ENCODE measurements at places on chromosomes 1 and 21.

DNA sequence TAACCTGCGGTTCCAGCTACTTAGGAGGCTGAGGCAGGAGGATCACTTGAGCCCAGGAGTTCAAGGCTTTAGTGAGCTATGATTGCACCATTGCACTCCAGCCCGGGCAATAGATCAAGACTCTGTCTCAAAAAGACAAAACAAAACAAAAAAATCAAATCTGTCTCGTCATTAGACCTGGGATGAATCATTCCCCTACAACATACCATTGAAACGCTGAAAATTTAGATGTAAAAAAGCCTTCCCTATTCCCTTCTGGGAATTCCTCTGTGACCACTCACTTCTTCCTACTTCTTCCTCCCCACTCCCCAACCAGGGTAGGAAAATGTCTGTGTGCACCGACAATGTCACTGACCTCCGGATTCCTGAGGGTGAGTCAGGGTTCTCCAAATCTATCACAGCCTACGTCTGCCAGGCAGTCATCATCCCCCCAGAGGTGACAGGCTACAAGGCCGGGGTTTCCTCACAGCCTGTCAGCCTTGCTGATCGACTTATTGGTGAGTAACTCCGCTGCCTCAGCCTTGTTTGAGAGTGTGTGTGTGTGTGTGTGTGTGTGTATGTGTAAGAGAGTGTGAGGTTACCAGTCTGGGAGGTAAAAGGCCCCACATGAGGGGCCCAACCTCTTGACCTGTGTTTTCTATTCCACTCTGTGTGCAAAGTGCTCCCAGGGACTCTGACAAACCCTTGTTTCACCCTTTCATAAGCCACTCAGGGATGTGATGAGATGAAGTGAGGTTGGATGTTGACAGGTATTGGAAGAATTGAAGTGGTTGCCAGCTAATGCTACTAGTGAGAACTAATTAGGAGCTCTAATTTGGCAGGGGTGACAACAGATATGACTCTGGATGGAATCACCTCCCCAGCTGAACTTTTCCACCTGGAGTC, 16.3 kb upstream of the SARS1 start:
- DNase-seq: no peak

DNA sequence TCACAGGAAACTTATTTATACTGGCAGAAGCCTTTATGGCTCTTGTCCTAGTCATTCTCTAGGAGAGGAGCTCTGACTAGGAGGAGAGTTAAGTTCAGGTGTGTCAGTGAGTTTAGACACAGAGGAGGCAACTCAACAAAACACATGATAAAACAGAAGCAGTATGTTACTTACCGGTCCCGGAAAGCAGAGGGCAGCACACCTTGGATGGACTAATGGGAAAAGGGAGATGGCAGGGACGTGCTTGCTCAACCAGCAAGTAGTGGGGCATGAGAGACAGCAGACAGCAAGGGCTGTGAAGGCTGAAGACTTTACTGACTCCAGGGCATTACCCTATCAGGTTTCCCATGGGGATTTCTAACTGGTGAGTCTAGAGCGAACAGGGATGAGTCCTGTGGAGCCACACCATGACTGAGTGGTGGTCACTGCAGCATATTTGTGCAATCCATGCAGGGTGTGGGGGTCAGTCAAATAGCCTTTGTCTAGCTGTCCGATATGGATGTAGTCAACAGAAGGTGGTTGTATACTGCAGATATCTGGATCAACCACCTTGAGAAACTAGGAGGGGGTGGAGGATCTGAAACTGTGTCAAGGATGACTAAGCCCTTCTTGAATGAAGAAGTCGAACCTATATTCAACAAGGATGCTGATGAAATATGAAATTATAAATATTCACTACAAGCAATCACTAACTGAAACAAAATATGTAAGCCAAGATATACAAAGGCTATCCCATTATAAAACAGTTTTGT, 596.3 kb upstream of the CHRM3 start:
- no peak for DNase-seq

GRCh38 chr1:10553118-10553517, 78.4 kb downstream of the PEX14 start:
- DNase-seq: no peak

DNA sequence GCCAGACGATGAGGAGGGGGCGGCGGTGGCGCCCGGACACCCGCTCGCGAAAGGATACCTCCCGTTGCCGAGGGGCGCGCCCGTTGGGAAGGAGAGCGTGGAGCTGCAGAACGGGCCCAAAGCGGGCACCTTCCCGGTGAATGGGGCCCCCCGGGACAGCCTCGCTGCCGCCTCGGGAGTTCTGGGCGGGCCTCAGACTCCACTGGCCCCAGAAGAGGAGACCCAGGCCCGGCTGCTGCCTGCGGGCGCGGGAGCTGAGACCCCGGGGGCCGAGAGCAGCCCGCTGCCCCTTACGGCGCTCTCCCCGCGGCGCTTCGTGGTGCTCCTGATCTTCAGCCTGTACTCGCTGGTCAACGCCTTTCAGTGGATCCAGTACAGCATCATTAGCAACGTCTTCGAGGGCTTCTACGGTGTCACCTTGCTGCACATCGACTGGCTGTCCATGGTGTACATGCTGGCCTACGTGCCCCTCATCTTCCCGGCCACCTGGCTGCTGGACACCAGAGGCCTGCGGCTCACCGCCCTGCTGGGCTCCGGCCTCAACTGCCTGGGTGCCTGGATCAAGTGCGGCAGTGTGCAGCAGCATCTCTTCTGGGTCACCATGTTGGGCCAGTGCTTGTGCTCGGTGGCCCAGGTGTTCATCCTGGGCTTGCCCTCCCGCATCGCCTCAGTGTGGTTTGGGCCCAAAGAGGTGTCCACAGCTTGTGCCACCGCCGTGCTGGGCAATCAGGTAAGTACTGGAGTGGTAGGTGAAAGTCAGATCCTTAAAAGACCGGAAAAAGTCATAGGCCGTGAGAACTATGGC, 588 bp downstream of the FLVCR1 start:
- DNase-seq: peak; percentile 75

DNA sequence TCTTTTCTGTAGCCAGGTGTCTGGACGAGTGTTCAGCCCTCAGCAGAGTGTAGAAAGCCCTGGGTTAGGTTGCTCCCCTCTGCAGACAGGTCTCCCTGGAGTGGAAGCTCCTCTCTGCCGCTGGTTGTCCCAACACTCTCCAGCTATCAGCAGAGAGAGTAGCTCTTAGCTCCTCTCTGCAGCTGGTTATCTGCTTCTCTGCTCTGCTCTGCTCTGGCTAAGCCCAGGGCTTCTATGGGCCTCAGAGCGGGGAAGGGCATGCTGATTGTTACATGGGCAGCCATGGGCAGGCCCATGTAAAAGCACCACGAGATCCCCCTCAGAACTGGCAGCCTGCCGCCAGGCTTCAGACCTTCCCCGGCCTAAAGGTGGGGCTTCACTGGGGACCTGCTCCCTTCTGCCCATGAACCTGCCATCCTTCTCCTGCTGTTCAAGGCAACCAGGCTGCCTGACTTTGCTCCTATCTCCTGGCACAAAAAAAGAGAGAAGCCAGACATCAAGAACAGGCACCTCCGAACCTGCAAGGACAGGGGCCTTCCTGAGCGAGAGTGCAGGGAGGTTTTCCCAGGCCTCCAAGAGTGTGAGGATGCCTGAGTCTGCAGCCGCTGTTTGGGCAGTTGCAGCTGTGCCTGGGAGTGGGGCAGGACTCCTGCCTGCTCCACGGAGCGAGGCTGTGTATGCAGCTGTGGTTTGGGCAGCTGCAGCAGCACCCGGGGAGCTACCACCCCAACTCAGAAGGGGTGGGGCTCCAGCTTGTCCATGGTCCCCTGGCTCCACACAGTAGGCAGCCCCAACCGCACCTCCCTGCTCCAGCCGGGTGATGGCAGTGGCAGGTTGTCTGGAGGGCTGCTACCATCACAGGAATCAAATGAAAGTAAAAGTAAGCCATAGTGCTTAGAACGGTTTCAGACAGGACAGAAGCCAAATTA, 973.7 kb downstream of the LTN1 start:
- DNase-seq: no peak

DNA sequence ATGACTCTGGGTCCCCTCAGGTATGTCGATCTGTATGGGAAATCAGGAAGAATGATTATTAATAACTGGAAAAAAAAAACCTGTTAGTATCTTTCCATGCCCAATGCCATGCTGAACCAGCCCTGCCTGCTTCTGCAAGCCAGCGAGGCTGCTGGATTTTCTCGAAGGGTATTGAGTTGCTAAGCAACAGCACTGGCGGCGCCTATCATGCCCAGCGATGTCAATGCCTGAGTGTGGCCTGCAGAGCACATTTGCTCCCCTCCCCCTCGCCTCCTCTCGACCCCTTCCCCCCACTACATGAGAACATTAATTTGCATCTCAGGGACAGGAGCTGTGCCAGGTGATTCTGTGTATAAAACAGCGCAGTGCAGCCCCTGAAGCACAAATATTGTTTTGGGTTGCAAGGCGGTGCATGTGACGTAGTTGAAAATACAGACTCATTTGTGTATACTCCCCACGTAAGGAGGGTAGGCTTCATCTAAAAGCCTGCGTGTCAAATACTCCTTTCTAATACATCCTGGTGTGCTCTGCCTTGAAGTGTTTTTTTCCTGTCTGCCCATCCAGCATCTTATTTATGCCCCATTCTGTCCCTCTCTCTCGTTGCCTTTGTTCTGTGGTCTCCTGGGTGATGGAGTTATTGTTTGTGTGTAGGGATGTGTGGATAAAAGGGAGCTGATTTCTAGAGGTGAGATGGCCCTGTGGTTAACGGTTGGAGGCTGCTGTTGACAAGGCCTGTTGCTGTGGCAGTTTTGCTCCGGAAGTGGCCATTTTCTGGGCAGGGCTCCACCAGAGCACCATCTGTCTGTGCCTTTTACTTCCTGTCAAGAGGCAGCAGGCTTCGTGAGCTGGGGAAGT, 32.7 kb upstream of the ATP5PO start:
- DNase-seq: peak; percentile 93

GRCh38 chr21:29453511-29453910, 154.8 kb downstream of the BACH1 start:
- no peak for DNase-seq

DNA sequence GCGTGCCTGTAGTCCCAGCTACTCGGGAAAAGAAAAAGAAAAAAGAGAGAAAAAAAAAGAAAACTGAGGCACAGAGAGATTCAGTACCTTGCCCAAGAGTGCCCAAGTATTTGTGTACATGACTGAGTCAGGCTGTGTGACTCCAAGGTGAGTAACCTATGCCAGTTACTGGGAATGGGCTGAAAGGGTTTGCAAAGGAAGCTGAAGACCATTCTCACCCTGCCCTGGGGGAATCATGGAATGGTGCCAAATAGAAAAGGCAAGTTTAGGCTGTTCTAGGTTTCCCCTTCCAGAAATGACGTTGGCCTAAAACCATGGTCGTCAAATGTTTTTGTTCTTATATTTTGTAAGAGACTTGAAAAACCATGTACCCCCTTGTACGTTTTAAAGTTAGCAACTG, 37.9 kb upstream of the LRIG2 start:
- no peak for DNase-seq

DNA sequence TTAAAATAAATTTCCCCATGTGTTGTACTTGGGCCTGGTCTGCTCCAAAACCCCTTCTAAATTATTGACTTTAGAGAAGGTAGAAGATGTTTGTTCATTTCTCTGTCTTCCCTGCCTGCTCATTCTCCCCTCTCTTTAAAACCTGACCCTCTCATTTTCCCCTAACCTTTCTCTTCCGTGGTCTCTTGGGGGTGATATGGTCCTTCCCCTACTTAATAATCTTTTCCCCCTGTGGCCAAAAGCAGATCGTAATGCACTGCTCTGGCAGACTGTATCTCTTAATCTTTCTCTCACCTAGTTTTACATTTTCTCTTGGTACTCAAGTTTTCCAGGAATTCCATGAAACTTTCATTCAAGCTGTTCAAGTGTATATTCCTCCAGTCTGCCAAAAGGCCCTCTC, 301.7 kb downstream of the TTLL7 start:
- no peak for DNase-seq

GRCh38 chr1:58017641-58018040, 528.9 kb downstream of the OMA1 start:
- no peak for DNase-seq

GRCh38 chr1:30974536-30974935, 66.0 kb upstream of the SDC3 start:
- peak; percentile 36 for DNase-seq

- DNase-seq: no peak
Measured at GRCh38 chr1:14733048-14733778, 134.7 kb downstream of the KAZN start.

GRCh38 chr1:147189514-147189913, 17.2 kb upstream of the PRKAB2 start:
- no peak for DNase-seq

GRCh38 chr1:58162952-58163550, 383.5 kb downstream of the OMA1 start:
- DNase-seq: peak; percentile 48
